Activated naive CD4-positive, alpha-beta T cell (primary cell): ENCODE measurements at places on chromosomes 3 and 15.

GRCh38 chr15:55741833-55742497 lies 987 bp downstream of the PRTG start:
- DNase-seq, result no peak

DNA sequence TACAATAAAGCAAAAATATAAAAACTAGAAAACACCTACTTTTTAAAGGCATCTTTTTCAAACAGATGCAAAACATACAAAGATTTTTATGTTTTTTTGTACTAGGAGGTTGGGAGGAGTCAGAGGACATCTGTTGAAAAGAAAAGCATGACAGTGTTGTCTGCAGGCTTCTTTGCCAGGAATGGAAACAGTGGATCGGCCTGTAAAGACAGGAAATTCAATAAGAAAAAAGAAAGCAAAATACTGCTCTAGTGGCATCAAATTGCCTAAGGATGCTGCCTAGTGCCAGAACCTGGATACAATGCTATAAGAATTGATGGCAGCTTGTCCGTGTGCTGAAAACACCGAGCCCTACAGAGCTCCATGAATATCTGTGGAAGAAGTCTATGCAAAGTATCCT lies 69.9 kb downstream of the TBC1D5 start:
- no peak for DNase-seq

- no peak for DNase-seq
These were observed 65.8 kb upstream of the MAGI1 start for GRCh38 chr3:66104535-66104934.

DNA sequence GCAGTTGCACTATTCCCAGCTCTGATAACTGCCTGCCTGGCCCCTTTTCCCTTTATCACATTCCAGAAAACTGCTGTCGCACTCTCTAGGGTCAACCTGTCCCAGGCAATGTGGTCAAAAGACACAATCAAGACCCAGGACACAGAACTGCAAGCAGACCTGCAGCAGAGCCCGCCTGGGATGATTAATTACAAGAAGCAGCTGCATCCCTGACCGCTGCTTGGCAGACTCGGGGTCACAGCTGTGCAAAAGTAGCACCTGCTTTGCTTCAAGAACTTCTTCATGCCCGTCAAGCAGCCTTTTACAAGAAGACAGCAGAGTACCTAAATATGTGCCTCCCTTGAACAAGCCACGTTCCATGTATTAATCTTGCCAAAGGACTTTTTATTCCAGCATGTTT lies 120.0 kb upstream of the ST8SIA2 start:
- DNase-seq, result no peak

DNA sequence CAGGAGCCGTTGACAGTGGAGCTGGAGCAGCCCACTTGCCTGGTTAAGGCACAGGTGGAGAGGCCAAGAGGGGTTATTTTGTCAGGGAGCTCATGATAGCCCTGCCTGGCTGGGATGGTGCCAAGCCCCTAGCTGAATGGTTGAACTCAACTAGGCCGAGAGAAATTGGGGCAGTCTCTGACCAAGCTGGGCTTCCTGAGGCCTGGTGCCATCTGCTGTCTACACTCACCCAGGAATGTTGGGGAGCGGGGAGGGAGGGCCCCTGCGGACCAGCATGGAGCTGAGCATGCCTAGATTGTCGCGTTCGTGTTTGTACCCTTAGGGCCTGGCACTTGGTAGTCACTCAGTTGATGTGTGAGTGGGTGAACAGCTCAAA lies 1.2 kb downstream of the BRPF1 start:
- no peak for DNase-seq

DNA sequence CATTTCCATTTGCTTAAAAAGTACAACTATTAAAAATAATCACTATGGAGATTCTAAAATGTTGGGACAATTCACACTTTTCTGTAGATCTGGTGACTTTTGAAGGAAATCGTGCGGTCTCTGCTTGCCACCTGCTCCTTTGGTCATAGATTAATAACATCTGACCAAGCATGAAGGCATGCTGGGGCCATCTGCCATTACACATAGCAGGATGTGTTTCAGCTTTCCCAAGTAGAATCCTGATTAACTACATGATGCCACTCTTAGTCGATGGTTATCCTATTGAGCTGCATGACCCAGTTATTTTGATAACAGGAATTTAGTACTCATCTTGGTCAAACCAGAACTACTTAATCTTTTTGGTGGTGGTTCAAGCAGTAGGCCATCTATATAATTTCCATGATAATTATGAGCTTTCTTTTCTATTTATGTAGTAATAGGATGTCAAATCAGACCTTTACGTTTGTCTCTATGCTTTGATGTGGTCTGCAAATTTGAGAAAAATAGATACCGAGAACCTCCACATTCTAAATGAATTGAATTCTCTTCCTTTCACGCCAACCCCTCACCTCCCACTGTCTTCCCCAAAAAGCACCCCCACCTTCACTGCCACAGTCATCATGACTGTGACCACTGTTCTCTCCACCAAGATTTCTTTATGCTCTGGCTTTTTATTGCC lies 158.1 kb downstream of the DIPK2A start:
- no peak for DNase-seq

GRCh38 chr3:117463276-117464115 lies 753.9 kb downstream of the TUSC7 start:
- no peak for DNase-seq
